ENCODE measurements at places on chromosomes 11 and 22. TPM values are rescaled to one million over a fixed set of nuclear protein-coding genes. Genes with fewer than 3 reads are reported as not detected.

- no peak for DNase-seq
Measured at GRCh38 chr11:70067036-70067435, 11.1 kb upstream of the ANO1 start.

- peak; percentile 13 for DNase-seq
Measured at GRCh38 chr11:3109921-3110706, 52.9 kb upstream of the CARS1 start.

- DNase-seq, result no peak
Measured at GRCh38 chr11:129061492-129062230, 119.0 kb upstream of the TP53AIP1 start.

GRCh38 chr11:80898910-80899309, 1458.1 kb upstream of the TENM4 start:
- no peak for DNase-seq

GRCh38 chr11:107337917-107338316, 119.7 kb downstream of the CWF19L2 start:
- no peak for DNase-seq

DNA sequence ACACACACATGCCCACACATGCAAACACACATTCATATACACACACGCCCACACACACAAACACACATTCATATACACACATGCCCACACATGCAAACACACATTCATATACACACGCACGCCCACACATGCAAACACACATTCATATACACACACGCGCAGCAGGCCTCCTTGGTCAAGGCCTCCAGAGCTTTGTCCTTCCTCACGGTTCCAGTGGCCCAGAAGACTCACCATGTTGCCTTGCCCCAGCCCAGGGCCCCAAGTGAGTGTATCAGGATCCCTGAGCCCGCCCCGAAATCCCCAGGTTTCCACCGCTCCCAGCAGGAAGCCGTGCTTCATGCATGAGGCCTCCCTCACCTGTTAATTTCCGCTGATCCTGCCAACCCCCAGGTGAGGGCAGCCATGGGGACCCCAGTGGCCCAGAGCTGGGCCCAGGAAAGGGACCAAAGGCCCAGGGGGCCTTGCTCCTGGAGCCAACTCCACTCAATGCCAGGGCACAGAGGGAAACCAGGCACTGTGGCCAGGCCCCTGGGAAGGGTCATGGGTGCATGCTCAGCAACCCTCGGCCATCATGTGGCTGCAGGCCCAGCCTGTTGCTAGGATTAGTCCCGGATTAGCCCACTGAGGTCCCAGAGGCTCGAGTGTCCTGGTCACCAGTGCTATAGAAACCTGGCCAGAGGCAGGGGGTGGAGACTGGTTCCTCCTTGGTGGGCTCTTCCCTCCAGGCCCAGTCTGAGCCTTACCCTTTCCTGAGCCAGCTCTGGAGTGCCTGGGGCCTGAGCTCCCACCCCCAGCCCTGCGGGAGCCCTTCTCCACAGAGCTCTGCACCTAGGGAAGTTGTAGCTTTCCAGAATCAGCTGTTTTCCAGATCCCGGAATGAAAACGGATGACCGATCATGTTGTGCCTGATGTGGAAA, 34.4 kb downstream of the IGF2 start:
- DNase-seq, result no peak

DNA sequence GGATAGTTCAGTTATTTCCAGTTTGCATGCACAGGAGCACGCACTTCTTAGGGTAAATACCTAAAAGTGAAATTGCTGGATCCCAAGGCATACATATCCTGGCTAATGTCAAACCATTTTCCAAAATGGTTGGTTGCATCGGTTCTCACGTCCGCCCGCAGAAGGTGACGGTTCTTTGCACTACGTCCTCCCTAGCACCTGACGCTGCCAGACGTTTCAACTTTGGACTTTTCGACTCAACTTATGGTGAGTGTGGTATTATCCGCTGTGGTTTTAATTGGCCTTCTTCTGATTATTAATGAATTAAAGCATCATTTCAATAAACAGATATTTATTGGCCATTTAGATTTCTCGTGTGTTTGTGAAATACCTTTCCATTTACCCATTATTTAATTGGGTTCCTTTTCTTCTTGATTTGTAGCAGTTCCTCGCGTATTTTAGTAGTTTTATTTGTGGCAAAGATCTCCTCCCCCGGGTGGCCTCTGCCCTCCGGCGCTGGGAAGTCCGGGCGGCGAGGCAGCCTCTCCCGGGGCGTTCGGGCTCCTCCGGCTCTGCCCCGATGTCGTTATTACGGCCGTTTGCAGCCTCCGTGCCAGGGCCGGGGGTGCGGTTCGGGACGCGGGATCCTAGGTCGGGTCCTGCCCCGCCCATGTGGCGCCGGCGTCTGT, at the start of gene JHY:
TSS of gene JHY (plus strand) at position 571 of the 668 bp plus-strand sequence. CDS start 3,091 bp downstream, outside the sequence.
- peak; percentile 12 for DNase-seq

DNA sequence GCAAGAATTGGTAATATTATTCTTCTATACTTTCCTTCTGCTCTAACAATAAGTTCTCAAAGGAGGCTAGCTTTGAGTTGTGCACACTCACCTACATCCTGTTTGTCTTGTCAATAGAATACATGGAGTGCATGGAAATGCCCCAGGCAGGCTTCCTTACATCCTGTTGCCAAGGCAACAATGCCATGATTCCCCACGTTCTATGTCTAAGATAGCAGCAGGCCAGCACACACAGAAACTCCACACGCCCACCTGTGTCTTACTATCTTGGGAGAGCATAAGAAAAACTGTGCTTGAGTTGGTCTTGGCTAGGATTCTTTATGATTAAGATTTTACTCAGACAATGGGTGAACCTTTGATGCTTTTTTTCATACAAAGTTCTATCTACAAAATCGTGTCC, 379.2 kb downstream of the AASDHPPT start:
- DNase-seq, result no peak

DNA sequence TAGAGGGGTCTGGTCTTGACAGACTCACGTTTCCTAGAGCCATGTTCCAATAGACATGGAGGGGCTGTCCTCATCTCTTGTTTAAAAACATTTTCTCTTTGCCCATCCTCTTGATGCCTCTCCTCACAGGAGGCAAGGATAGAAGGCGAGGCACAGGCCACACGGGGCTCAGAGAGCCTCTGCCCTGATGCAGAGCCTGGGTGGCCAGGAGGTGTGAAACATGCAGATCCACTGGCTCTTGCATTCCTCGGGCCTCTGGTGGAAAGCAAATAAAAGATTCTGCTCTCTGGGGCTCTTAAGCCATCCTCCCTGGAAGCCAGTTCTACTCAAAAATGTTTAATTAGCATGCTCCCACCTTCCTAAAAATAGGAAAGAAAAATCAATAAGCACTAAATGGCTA, 43.6 kb upstream of the NTM start:
- DNase-seq, result no peak

DNA sequence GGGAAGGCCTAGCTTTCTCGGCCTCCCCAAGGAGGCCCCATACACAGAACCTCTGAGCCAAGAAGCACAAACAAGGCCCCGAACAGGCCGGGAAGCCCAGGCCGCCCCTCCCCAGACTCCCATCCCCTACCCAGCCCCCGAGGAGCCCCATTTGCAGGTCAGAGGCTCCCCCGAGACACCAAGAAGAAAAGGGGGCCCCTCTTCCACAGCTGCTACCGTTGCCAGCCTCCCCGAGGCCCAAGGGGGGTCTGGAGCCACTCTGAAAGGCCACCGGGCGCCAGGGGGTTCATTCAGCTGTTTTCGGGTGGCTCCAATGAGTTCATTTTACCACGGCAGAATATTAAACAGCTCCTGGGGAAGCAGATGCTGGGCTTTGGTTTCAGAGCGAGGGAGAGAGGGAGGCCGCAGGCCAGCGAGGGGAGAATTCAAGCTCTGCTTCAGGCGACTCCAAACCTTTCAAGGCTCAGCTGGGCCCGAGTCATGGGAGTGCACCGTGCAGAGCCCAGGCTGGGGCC, 28.5 kb downstream of the MN1 start:
- no peak for DNase-seq

GRCh38 chr11:132792341-132793140, 739.8 kb downstream of the OPCML start:
- DNase-seq, result no peak

GRCh38 chr22:36104435-36104834, 56.1 kb downstream of the APOL3 start:
- no peak for DNase-seq

DNA sequence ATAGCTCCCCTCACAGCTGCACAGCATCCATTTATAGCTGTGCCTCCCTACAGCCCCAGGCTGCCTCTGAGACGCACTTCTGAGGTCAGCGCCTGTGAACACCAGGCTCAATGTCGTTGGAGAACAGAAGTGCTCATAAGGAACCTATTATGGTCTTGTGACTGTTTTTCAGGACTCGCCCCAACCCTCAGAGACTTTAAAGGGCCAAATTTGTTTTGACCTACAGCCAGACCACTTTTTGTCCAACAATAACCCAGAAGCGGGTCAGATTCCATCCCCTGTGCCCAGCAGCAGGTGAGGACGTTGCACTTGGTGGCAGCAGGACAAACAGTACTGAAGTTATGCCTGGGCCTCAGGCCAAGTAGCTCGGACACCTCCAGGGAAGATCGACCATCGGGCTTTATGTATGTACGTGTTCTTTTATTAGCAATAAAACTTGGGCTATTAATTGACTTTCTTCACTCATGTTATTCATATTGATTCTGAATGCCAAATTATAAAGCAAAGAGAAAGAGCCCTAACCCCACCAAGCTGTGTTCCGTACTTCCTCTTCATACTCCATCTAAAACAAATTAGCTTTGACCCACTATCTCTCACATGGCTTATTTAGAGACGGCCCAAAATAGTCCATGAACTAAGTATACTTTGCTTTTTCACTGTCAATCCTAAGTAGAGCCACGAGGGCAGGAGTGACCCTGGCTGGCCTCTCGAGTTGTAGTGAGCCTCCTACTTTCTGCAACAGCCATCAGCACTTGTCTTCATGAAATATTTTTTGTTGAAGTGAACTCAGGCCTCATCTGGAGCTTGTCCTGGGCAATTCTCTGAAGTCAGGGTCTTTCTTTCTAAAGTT, 92.3 kb upstream of the PAX6 start:
- DNase-seq, result peak; percentile 13

DNA sequence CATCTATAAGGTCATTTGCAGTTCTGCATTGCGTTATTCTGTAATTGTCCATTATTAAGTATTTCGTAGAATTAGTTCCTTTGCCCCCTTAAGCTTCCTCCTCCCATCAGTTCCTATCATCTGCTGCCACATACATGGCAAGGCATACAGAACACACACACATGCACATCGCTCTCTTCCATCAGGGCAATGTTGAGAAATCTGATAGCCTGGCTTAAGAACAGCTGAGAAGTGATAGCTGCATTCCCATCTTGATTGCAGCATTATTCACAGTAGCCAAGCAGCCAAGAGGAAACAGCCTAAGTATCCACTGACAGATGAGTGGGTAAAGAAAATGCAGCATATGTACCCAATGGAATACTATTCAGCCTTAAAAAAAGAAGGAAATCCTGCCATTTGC, 186.8 kb upstream of the CADM1 start:
- DNase-seq, result no peak

GRCh38 chr11:2265396-2265795, 5.0 kb downstream of the ASCL2 start:
- no peak for DNase-seq

DNA sequence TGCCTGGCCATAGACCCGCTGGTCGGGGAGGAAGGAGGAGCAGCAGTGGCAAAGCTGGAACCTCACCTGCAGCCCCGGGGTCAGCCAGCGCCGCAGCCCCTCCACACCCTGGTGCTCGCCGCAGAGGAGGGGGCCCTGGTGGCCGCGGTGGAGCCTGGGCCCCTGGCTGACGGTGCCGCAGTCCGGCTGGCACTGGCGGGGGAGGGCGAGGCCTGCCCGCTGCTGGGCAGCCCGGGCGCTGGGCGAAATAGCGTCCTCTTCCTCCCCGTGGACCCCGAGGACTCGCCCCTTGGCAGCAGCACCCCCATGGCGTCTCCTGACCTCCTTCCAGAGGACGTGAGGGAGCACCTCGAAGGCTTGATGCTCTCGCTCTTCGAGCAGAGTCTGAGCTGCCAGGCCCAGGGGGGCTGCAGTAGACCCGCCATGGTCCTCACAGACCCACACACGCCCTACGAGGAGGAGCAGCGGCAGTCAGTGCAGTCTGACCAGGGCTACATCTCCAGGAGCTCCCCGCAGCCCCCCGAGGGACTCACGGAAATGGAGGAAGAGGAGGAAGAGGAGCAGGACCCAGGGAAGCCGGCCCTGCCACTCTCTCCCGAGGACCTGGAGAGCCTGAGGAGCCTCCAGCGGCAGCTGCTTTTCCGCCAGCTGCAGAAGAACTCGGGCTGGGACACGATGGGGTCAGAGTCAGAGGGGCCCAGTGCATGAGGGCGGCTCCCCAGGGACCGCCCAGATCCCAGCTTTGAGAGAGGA, 11.9 kb downstream of the TMEM121B start:
- no peak for DNase-seq

- no peak for DNase-seq
Measured at GRCh38 chr11:131506348-131506747, 135.9 kb downstream of the NTM start.

DNA sequence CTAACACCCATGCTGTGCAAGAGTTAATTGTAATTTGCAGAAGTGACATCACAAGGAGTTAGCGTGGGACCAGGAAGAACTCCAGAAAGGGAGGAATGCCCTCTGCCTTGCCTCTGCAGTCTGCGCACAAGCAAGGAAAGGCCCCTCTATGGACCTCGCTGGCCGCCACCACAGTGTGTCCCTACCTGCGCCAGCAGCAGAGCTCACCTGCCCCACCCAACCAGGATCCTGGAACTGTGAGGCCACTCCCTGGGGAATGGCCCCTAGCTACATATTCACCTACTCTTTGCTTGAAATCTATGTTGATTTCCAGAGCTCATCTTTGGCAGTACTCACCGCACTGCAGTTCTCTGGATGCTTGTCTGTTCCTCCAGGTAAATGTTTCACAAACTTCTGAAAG, 72.0 kb upstream of the MTNR1B start:
- DNase-seq, result no peak

DNA sequence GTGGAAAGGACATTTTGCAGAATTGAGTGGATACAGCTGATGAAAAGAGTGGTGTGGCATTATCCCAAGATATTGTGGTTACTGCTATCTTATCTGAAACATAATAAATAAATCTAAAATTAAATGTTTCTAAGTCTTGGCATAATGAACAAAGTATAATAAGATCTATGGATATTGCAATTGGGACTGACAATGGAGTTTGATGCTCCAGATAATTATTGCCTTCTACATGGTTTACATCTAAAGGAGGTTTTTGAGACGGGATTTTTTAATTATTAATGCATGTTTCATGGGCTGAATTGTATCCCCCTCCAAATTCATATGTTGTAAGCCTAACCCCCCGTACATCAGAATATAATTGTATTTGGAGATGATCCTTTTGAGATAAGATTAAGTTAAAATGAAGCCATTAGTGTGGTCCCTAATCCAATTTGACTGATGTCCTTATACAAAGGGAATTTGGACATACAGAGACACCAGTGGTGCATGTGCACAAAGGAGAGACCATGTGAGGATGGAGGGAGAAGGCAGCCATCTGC, 198.5 kb downstream of the MSANTD4 start:
- no peak for DNase-seq

Gene VSIG2
- not detected for total RNA-seq

Gene MYOD1
- not detected for total RNA-seq

Gene MUC5AC
- total RNA-seq, result not detected

Gene FIBIN
- total RNA-seq, result 225 TPM

Gene NUP50
- 96.9 TPM for total RNA-seq

Gene INCENP
- 9.6 TPM for total RNA-seq

Gene FGF3
- total RNA-seq, result not detected

Gene CLMP
- total RNA-seq, result 89.0 TPM

Gene PKNOX2
- 5.7 TPM for total RNA-seq

Gene OR52I1
- total RNA-seq, result not detected
